ENCODE measurements at places on chromosomes 7 and 10.

DNA sequence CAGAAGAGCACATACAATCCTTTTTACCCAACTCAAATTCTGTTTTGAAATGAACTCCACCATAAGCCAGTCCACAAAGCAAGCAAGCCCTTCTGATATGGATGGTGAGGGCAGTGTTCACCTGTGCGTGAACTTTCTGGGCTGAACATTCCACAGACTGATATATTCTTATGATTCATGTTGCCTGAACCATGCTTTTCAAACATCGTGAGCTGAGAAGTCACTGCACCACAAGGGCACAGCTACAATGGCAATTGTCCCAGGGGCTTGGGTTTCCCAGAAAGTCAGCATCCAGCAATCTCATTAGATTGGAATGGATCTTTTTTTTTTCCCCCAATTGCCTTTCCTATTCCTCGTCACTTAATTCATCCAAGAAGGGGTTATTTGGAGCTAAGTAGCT is 86.9 kb upstream of the ZNF438 start:
- DNase-seq: no peak

DNA sequence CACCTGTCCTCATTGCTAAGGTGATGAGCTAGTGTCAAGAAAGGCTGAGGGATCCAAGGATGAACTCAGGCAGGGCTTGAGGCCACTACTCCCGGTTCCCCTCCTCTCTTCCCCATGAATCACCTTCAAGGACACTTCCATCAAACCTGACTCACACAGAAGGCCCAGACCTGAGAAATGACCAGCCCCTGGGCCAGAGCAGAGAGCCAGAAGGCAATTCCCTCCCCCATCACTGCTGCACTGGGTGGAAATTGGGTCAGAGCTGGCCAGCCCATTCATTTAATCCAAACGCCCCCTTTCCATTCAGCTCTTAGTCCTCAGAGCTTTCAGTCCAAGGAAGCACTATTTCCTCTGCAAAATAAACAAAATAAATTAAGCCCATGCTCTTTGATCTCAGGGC is 182.0 kb downstream of the KCNMA1 start:
- DNase-seq: no peak

- no peak for DNase-seq
These were observed 19.8 kb downstream of the SLC29A4 start for GRCh38 chr7:5302577-5302976.

DNA sequence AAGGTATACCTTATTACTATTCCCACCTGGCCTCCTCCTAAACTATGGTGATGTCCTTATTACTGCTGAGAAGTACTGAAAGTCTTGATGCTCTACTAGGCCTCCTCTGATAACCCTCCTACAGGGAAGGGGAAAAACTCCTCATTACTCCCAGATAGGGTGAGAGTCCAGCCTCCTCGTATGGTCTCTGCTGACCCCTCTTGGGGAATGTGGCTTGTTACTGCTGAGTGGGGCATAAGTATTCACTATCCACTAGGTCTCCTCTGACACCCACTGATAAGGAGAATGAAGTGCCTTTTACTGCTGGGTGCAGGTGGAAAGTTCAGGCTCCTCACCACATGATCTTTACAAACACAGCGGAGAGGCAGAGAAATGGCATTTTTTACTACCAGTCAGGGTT is 222.9 kb downstream of the CHRM2 start:
- DNase-seq: no peak

Measured in activated T-cell treated with anti-CD3 and anti-CD28 coated beads for 48 hours (primary cell).